ENCODE measurements at places on chromosomes 1 and 21.

- no peaks in the 10 kb centered on the region for H3K36me3 ChIP-seq
- DNase-seq, result no peak
- H3K4me1 ChIP-seq, result no peaks in the 10 kb centered on the region
- peaks cover 11% of the 10 kb centered on the region for H3K27me3 ChIP-seq
- no peak overlapping the region for H3K27ac ChIP-seq
Observed at GRCh38 chr1:36776256-36776655, 258.1 kb downstream of the GRIK3 start.

GRCh38 chr1:115951560-115951959, 24.8 kb upstream of the SLC22A15 start:
- H3K27me3 ChIP-seq, result peaks cover 19% of the 10 kb centered on the region
- DNase-seq, result no peak
- no peaks in the 10 kb centered on the region for H3K36me3 ChIP-seq
- no peak overlapping the region for H3K27ac ChIP-seq

DNA sequence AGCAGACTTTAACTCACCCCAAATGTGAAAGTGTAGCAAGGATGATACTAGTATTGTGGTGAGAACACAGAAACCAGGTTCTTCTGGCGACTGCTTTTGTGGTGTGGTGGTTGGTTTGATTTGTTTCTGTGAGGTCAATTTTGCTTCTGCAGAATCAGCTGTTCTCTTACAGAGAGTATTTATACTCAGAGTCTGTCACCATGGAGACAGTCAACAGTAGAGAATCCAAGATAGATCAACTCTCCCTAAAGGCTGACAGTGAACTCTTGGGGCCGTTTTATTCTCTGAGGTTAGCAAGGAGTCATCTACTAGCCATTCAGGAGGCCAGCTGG, at the start of gene CFAP107:
Gene CFAP107, plus strand, starts transcription at position 209 of the 332 bp plus-strand sequence. CDS start 231 bp downstream, outside the sequence.
- H3K27me3 ChIP-seq, result peaks cover 38% of the 10 kb centered on the region
- no peak within 1 kb of the TSS for H3K27ac ChIP-seq
- no peaks in the 10 kb centered on the region for H3K4me1 ChIP-seq
- H3K4me3 ChIP-seq, result no peak within 1 kb of the TSS
- H3K36me3 ChIP-seq, result no peaks in the 10 kb centered on the region

GRCh38 chr1:52925571-52926005, 1.5 kb upstream of the SCP2 start:
- no peak for DNase-seq
- peaks cover 5% of the 10 kb centered on the region for H3K27me3 ChIP-seq
- no peak overlapping the region for H3K27ac ChIP-seq
- peaks cover 23% of the 10 kb centered on the region for H3K4me1 ChIP-seq
- H3K36me3 ChIP-seq, result no peaks in the 10 kb centered on the region

GRCh38 chr1:24828887-24829192, 83.6 kb downstream of the CLIC4 start:
- no peak for DNase-seq
- peaks cover 1% of the 10 kb centered on the region for H3K4me1 ChIP-seq
- peaks cover 7% of the 10 kb centered on the region for H3K27me3 ChIP-seq
- no peak overlapping the region for H3K27ac ChIP-seq
- no peaks in the 10 kb centered on the region for H3K36me3 ChIP-seq
- H3K4me3 ChIP-seq, result no peak overlapping the region

DNA sequence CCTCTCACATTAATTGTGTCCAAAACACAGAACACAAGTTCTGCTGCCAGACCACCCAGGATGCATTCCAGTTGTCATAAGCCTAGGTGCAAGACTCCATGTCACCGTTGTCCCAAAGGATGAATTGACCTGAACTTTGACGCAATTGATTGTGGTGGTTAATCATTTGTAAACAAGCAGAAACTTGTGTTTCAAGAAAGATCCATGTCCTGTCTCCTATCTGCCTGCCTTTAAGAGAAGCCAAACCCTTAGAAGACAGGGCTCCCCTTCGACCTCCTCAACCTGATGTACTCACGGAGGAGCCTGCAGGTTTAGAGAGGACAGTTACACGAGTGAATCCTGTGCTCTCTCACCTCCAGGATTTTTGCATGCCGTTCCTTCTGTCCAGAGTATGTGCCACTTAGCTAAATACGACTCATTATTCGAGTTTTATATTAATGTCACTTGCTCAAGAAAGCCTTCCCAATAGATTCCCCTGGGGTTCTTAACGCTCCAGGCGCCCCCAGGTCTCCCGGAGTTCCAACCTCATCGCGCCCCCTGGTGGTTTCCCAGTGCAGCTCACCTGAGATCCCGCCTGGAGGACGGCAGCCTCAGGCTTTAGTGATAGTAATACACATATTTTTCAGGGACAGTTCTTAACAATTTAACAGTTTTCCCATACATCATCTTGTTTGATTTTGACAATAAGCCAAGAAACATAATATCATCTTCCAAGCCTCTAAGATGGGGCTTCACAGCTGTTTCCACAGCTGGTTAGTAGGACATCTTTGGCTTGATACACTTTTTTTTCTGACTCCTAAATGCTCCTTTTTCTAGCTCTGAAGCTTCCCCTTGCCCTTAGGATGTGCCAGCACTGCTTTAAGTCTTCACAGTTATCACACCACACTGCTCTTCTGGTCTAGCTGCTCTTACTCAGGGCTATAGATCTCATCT, 2.4 kb upstream of the C8B start:
- no peaks in the 10 kb centered on the region for H3K4me1 ChIP-seq
- no peaks in the 10 kb centered on the region for H3K36me3 ChIP-seq
- no peak overlapping the region for H3K4me3 ChIP-seq
- peaks cover 3% of the 10 kb centered on the region for H3K27me3 ChIP-seq
- DNase-seq, result peak; percentile 23
- no peak overlapping the region for H3K27ac ChIP-seq

GRCh38 chr1:25098717-25099116, 133.6 kb downstream of the SYF2 start:
- H3K36me3 ChIP-seq, result peaks cover 4% of the 10 kb centered on the region
- H3K27ac ChIP-seq, result no peak overlapping the region
- H3K4me3 ChIP-seq, result no peak overlapping the region

GRCh38 chr1:1254667-1254998, 8.1 kb upstream of the C1QTNF12 start:
- H3K27ac ChIP-seq, result no peak overlapping the region
- H3K27me3 ChIP-seq, result no peaks in the 10 kb centered on the region
- H3K36me3 ChIP-seq, result peaks cover 26% of the 10 kb centered on the region
- H3K4me3 ChIP-seq, result no peak overlapping the region
- H3K4me1 ChIP-seq, result peaks cover 17% of the 10 kb centered on the region

- DNase-seq, result no peak
- H3K27ac ChIP-seq, result no peak overlapping the region
- H3K27me3 ChIP-seq, result peaks cover 22% of the 10 kb centered on the region
- H3K4me1 ChIP-seq, result no peaks in the 10 kb centered on the region
- H3K36me3 ChIP-seq, result no peaks in the 10 kb centered on the region
Observed at GRCh38 chr1:214248311-214249085, 32.5 kb upstream of the SMYD2 start.

- H3K27me3 ChIP-seq, result peaks cover 2% of the 10 kb centered on the region
- DNase-seq, result no peak
- H3K4me1 ChIP-seq, result no peaks in the 10 kb centered on the region
- no peak overlapping the region for H3K27ac ChIP-seq
Observed at GRCh38 chr1:64137412-64137803, 66.0 kb upstream of the UBE2U start.

Data from activated naive CD8-positive, alpha-beta T cell treated with anti-CD3 and anti-CD28 coated beads, Interleukin-2, amount 50 U/mL, for 24 hours (primary cell).